Stimulated activated CD8-positive, alpha-beta memory T cell treated with anti-CD3 and anti-CD28 coated beads, Interleukin-15, amount 100 ng/mL, for 24 hours (primary cell): ENCODE measurements at places on chromosomes 3 and 15.

DNA sequence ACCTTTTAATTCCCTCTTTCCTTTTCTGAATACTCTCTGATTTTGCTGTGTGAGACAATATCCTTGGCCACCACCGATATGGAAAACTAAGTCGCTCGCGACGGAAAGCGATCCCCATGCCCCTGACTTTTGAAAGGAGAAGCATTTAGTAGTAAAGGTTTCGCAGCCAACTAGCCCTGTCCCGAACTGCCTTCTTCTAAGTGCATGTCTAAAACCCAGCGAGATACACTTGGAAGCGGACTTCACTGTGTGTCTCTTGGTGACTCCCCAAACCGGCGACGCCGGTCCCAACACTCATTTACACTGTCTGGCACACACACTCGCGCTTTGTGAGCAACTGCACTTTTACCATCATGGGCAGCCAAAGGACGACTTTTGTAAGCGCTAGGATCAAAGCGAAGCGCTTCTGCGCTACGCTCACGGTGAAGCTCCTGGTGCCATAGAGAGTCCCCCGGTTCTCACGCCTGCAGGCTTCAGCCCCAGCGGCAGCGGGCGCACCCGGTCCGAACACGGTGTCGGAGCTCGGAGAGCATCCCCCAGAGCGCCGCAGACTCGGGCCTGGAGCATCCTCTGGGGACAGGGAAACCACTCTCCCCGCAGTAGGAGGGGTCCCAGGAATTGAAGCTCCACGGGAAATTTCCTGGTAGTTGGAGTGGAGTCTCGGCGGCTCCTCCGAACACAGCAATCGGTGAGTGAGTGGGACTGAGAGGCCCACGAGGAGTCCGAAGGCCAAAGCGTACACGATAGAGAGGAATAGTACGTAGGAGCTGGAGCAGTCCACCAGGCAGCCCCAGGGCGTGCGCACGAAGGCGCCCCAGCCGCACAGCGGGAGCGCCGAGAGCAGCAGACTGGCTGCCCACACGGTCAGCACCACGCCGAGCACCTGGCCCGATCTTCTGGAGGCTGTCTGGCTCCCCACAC, 1.4 kb downstream of the GPR149 start:
- no peak for DNase-seq

- DNase-seq = no peak
Measured at GRCh38 chr3:197393711-197394110, 95.3 kb upstream of the DLG1 start.

DNA sequence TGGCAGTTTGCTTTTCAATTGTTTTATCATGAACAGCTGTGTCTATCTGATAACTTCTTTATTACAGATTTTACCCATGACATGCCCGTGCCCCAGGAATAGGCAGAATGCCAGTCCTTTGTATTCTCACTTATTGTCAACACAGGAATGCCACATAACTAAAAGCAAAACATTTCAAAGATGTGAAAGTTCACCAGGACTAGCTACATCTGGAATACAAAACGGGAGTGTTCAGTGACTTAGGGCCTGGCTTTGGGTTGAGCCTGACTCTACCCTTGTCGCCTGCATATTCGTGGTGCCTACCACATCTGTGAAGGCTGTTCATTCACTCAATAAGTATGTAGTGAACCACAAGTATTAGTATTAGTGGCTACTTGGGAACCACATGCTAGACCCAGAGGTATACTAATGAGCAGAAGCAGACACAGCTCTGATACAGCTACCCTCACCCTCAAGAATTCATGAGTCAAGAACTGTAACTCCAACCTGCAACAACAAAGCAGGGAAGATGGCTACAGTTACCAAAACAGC, 2.9 kb downstream of the TNFSF10 start:
- no peak for DNase-seq

DNA sequence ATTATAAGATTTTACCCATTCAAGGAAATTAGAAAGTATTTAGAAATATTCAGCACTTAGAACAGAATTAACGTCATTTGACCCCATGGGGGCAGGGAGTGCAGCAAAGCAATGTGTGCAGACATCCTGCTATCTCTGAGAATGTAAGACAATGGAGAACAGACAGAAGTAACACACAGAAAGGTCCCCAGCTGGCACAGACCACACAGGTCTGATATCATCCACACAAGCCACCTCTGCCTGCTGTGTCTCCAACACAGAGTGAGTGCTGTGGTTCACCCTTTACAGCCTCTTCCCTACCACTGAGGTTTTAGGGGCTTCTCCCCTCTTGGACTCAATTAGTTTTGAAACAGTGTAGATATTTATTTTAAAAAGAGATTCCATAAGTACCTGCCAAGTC, 16.1 kb downstream of the TXNRD3 start:
- no peak for DNase-seq

DNA sequence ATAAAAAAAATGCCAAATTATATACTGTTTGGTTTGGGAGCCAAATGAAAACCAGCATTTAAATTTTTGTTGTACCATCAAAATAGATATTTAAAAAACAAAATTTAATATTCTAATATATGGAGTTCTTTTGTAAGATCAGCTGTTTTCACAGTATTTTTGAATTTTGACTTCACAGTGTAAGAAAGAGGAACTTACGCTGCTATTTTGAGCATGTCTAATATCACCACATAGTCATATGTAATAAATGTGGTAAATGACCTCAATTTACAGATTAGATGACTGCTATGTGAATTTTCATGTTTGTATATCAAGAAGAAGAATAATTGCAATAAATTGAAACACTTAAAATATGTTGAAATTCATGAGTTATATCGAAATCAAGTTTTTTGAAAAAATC, 189.6 kb downstream of the ARRDC4 start:
- DNase-seq = no peak

DNA sequence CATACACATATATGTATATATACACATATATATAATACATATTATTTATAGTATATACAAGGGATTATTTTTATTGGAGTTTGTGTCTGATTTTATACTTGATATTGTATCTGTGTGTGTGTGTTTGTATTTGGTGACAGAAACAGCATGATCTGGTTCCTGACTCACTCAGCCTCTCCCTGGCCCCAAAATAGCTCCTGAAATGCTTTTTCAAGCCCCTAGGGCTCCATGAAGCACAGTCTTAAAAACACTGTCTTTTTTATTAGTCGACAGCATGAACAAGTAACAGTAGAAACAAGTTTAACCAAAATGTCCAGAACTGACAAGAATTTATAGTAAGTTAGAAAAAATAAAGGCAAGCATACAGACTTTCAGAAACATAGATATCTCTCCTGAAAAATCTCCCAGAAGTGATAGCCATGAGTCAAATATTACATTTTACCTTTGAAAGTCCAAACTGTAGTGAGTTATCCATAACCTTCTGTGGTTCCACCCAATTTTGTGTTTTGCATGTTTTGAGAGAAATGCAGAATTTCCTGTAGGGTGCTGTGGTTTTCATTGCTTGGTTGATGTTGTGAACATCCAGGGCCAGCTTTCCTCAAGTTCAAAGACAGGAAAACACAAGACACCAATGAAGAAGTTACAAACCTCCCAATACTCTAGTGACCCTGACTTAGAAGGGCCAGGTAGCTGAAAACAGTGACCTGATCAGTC, 98.5 kb upstream of the CCDC80 start:
- DNase-seq = no peak

DNA sequence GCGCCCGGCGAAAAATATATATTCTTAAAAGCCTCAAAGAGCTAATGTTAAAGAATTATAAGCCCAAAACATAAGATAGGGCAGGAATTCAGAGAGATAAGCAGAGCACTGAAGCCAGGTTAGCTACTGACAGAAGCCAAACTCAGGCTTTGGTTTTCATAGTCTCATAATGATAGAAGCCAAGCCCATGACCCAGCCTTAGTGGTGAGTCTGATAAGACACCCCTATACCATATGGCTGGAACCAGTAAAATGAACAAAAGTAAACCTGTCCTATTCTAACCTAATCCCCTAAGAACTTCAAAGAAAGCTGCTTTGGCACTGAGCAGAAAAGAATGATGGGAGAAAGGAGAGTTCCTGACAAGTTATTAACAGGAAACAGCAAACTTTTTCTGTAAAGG, 25.9 kb downstream of the MYO9A start:
- DNase-seq = no peak

DNA sequence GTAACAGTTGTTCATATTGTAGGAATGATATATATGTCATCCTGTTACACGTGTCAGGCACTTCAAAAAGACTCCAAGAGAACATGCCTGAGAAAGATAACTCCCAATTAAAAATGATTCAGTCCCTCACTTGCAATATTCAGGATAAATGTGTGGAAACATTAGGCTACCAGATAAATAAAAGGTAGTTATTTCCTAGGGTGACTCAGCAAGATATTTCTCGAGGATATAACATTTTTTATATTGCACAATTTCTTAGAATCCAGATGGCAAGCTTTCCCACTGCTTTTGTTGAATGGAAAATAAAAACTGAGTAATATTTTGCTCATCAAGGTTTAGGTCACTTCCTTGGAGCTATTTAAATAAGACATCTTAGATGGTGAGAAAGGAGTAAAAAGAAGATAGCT, 181.4 kb downstream of the GAP43 start:
- DNase-seq = no peak

DNA sequence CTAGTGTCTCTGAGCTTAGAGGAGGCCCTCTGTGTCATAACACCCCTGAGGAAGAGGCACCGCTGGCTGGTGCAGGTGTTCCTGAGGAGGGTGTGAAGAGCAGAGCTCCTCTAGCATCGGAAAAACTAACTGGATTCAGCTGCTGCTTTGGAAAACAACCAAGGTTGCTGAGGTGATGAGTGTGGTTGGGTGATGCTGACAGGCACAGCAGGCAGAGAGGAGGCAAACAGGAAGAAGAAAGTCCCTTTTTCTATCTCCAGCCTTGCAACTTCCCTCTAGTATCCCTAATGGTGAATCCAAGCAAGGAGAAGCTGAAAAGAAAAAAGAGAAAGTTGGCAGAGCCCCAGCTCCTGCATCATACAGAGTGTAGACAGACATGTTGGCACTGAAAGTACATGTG, 3.8 kb upstream of the OR4F15 start:
- DNase-seq = no peak

DNA sequence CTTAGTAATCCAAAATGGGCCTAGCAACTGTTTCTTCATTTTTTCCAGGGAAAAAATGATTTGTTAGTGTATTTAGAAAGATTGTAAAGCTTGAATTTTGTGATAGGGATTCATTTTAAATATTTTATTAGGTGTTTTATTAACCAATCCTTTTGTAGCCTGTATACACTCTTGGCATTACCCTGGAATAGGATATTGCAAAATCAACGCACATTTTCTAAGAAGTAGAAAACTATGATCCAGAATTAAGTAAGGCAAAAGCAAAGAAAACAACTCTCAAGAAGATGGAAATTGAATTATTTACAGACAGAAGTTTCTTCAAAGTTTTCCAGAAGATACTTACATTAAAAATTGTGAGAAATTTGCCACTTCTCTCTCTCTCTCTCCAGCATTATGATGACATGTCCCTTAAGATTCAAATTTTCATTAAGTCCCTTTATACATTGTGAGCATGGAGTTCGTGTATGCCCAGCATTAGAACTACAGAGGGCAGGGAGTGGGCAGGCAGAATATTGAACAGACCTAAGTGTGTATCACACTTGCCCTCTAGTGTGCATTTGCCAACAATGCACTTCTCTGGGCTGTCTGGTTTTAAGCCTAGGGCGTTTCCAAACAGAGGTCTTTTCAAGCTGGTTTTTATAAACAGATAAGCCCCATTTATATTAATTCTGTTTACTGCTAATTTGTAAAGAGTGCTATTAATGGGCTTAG, 28.5 kb upstream of the CMSS1 start:
- no peak for DNase-seq

GRCh38 chr3:29593802-29594201, 312.9 kb downstream of the RBMS3 start:
- no peak for DNase-seq

DNA sequence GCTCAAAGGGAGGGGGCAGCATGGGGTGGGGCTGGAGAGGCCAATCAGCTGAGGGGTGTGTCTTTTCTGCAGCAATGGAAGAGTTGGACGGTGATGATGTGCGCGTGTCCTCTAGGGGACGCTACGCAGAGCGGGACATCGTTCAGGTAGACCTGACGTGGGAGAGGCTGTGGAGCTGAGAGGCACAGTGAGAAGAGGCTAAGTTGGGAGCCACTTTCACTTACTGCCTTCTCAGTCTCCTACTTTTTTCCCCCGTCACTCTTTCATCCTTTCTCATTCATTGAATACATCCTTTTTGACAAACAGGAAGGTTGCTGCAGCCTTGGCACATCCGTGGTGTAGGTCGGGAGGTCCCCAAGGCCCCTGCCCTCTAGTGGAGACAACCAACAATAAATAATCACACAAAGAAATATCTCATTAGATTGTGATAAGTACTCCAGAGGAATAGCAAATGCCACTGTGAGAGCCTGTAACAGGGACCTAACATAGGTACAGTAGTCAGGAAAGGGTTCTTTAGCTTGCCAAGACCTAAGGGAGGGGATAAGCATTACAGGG, 4.4 kb upstream of the BRPF1 start:
- DNase-seq = no peak

GRCh38 chr15:65822316-65822715, 30.2 kb upstream of the DENND4A start:
- DNase-seq = no peak

- no peak for DNase-seq
Measured at GRCh38 chr15:71538181-71538580, 272.2 kb upstream of the NR2E3 start.

DNA sequence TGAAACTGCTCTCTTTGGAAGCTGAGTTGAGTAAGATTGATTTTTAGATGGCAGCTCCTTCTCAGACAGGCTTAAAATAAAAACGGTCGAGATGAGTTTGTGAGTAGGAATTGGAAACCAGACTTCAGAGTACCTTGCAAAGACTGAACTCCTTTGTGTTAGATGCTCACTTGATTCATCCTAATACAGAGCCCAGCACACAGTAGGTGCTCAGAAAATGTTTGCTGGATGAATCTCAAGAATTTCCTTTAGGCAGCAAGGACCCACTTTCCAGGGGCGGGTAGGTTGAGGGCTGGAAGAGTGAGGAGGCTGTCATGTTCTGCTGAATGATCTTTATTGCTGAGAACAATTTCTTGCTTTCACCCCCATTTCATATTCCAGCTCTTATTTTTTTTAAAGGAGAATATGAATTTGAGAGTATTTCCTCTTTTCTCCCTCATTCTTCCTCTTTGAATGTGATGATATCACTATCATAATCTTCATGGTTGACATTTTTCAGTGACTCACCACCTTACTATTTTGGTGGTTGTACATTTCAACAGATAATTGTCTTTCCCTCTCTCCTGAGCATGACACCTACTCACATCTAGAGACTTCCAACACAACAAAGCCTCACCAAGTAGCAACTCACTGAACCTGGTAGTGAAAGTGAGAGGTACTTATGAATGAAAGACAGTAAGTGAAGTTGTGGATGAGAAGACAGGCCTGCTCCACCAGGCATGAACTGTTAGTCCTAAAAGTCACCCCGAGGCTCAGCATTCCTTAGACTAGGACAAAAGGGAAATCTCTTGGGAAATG, 113.3 kb downstream of the PDCD6IP start:
- DNase-seq = no peak

- DNase-seq = no peak
Measured at GRCh38 chr15:69524296-69524695, 71.7 kb downstream of the RPLP1 start.
